ENCODE measurements at places on chromosomes 16 and 17.

DNA sequence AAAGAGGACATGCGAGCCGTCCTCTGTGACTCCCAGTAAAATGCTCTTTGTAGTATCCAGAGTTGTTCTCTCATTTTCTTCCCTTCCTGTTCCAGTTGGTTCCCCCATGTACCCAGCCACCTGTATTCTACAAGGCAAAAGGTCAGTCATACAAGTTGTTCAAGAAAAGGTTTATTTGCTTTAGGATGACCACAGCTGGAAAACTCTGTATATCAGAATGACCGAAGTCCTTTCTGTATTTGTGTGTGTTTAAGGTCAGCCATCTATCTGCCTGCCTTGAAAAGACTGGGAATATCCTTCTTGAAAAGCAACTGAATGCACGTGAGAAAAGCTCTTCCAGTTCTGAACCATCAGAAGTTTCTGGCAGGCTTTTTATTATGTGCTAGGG is 8.4 kb downstream of the CCL16 start:
- no peak for DNase-seq

- no peak for DNase-seq
Measured at GRCh38 chr17:64092952-64093451, 36.9 kb downstream of the ERN1 start.

DNA sequence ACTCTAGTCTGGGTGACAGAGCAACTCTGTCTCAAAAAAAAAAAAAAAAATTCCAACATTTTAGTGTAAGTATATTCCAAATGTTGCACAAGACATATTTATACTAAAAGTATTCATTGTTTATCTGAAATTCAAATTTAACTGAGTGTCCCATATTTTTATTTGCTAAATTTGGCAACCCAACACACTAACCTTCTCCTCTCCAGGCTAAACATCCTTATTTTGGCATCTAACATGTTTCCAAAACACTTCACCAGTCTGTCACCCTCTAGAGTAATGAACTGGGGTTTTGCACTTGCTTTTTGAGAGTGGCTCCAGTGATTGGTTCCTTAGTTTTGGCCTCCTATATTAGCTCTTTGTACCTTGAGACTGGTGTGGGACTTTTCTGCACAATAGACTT is 243.4 kb upstream of the SALL1 start:
- no peak for DNase-seq

DNA sequence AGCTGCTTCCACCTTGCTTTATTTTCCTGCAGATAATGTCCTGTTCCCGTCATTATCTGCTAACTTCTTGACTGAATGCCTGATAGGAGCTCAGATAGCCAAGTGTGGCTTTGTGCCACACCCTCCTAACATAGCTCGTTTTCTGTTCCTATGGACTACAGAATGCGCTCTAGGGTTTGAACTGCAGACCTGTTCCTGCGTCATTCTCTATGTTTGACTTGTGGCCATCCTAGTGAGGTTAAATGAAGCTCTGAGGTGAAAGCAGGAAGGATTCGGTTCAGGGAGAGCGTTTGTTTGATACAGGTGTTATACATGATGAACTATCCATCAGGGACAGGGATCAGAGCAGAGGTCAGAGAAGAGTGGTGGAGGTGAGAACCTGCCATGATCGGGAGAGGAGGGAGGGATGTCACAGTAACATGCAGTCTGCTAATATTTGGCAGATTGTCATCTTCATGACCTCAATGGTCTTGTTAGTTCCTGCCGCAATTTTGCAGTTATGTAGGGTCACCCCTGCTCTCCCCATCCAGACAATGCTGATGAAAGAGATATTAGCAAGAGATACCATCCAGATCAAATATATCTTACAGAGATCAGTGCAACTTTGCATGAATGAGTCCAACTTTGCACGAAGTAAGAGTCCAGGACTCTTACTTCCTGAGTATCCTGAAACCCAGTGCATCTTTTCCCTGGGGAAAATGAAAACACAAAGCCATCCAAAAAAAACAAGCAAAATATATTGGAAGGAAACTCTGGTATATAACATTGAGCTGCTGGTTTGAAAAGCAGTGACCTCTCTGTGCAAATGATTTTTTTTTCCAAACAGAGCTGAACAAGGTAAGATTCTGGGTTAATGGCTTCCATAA is 32.8 kb downstream of the MPHOSPH6 start:
- DNase-seq, result no peak

- DNase-seq, result no peak
Measured at GRCh38 chr17:65360961-65361552, 200.4 kb downstream of the AXIN2 start.

Data from effector memory CD8-positive, alpha-beta T cell (primary cell).